CD4-positive, alpha-beta memory T cell (primary cell): ENCODE measurements at places on chromosomes 4 and X.

GRCh38 chrX:153560000-153560399, 38.9 kb downstream of the CCNQ start:
- DNase-seq = no peak

DNA sequence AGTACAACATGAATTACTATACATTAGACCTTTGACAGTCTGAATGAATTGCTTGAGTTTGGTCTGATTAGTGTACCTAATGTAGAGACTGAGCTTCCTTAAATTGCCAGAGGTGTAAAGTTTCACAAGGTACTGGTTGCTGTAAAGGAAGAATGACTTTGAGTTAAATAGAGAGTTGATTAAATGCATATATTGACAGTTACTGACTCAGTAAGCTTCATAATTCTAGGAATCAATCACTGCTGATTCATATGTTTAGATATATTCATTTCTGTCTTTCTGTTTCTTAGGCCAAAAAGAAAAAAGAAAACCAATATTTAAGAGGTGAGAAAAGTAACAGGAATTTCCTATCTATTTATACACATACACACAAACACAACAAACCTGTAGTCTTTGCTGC, 16.2 kb upstream of the ART3 start:
- no peak for DNase-seq

DNA sequence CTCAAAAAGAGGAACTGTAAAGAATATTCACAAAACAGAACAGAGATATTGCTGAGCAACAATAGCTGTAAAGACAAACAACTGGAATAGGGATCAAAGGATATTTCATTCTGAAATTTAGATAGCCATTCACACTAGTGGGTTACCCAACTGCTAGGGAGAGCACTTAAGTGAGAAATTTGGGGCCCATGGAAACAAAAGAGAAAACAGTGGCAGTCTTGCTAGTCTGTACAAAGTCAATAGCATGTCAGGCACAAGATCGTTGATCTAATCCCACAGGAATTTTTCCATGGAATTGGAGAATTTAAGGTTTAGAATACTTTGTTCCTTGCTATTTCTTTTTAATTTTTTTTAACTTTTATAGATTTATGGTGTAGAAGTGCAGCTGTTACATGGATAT, 467.0 kb downstream of the PCDH18 start:
- DNase-seq = no peak

GRCh38 chrX:24668111-24668510, 21.0 kb upstream of the PCYT1B start:
- no peak for DNase-seq

GRCh38 chr4:39637586-39638353, 895 bp downstream of the SMIM14 start:
- DNase-seq = peak; percentile 45

GRCh38 chrX:29237972-29238371, 650.7 kb downstream of the IL1RAPL1 start:
- DNase-seq = no peak

DNA sequence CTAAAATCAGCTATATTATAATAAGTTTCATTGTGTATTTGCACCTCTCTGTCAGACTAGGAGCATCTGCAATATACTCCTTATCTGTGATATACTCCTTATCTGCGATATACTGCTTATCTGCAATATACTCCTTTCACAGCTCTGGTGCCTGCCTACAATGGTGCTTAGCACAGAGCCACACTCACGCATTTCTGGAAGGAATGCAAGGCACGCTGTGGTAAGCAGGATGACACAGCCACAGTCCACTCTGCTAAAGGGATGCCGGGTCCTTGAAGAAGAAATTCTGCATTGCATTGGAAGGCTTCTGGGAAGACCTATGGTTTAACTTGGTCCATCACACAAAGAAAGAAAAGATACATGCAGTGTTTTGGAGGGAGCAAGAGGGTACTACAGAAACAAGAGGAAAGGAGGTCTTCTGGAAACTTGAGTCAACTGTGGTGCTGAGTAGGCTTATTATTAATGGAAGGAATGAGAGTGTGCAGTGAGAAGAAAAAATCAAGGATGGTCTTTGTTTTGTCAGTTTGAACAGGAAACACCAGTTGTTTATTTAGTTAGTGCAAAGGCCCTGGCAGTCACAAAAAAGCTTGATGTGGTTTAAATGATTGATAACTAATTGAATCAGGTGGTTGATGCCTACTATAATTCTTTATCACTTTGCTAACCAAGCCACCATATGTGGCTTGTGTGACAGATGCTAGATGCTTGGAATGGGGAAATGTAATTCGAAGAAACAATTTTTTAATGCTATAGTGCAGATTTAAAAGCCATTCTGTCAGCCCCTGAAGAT, 342.3 kb downstream of the GRXCR1 start:
- no peak for DNase-seq
